ENCODE measurements at places on chromosomes 7 and 10. TPM values are rescaled to one million over a fixed set of nuclear protein-coding genes. Genes with fewer than 3 reads are reported as not detected.

Gene SGCE
- 53.1 TPM for total RNA-seq

Gene PRSS37
- total RNA-seq, result not detected

Gene URGCP
- total RNA-seq, result 22.0 TPM

Gene MDH2
- 221 TPM for total RNA-seq

All from Caki2 (cell line).